NCI-H526 (cell line): ENCODE measurements at places on chromosomes 2 and 18.
A peak's percentile ranks its signal among the peaks of the same experiment; 100 is the strongest.

DNA sequence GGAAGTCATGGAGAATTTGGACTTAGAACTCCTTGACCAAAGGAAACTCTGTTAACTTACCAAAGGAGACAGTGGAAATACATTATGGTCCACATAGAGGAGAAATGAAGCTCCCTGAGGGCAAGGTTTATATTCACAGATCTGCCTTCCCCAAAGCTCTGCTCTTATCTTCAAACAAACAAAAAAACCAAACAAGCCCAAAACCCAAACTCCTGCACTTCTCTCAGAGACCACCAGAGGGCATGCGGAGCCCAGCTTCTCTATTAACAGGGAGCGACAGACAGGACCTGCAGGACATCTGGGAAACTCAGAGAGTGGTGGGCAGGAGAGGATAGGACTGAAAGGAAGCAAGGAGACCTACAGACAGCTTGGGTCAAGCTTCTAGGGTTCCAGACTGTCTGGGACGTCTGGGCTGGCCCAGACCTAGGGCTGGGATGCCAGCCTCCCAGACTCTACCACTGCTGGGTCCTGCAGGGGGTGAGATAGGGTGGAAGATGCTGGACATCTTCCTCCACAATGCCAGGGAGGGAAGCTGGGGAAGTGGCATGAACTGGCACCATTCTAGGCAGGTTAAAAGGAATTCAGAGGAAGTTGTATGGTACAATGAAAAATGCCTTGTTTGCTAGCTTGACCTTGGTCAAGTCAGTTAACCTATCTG lies 4.0 kb upstream of the WNT10A start:
- DNase-seq = peak; percentile 85

DNA sequence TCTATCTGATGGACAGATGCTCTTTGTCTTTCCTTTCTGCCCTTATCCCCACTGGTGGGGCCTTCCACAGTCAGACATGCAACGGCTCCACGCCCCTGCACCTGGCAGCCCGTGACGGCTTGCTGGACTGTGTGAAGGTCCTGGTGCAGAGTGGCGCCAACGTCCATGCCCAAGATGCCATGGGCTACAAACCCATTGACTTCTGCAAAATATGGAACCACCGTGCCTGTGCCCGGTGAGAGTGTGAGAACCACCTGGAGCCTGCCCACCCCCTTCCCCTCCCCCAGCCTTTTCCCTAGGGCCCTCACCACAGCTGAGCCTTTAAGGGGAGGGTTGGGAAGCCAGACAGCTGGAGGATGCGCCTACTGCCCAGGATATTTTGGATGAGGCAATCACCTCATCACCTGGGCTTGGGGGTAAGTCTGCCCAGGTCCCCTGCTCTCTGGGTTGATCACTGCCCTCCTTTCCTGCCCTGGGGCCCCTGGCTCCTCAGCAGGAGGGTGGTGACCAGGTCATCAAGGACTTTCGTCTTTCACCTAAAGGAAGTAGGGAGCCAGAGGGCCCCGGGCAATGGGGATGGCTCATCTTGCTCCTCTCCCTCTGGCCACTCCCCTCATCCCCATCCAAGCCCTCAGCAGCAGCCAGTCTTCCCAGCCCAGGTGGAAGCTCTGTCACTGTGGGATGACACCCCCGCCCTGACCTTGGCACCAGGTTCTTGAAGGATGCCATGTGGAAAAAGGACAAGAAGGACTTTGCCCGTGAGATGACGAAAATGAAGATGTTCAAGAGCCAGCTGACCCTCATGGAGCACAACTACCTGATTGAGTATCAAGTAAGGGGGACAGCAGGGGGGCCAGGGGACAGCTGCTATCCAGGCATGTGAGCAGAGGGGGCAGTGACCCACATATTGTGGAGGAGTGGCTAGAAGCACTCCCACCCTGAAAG lies 3.7 kb downstream of the ANKRD53 start:
- DNase-seq = no peak

DNA sequence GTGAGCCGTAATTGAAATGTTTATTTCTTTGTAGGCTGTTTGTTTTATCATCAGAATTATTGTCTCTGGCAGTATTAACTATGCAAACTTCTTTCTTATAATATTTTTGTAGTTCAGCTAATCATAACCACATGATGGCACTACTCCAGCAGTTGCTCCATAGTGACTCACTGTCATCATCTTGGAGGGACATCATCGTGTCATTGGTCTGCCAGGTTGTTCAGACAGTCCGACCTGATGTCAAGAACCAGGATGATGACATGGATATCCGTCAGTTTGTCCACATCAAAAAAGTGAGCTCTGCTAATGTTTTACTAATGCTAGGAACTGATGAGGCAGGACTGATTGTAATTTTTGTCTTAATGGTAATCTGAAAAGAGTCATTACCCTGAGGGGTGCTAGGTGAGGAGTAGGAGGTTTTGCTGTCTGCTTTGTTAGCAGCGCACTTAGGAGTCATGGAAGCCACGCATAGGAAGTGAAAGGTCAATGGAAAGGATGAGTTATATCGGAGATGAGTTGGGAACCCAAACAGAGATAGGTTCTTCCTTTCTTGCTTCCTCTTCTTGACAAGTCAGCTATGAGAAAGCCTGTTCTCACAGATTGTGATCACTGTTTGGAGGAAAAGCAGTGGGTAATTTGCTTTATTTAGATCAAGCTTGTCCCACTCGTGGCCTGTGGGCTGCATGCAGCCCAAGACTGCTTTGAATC lies 49.2 kb downstream of the PIKFYVE start:
- no peak for DNase-seq

DNA sequence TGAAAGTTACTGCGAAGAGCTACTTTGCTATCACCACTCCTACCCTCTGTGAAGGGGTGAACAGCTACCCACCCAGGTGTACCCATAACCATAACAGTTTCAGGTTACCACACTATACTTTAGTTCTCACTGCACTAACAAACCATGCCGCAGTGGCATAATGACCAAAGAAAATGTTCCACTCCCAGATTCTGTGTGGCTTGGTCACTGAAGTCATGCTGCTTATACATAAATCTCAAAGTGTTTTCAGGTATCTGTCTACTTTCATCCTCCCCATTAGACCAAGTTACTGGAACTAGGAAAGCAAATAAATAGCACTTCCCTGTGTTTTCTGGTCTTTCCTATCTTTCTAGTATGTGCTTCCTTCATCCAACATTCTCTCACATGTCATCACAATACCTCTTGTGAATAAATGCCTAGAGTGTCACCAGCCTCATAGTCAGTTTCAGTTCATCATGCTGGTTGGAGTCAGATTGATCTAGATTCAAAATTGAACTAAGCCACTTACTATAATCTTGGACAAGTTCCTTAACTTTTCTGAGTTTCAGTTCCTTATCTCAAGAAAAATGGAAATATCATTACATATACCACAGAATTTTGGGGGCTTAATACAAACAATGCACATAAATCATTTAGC lies 293.6 kb downstream of the FSIP2 start:
- no peak for DNase-seq

DNA sequence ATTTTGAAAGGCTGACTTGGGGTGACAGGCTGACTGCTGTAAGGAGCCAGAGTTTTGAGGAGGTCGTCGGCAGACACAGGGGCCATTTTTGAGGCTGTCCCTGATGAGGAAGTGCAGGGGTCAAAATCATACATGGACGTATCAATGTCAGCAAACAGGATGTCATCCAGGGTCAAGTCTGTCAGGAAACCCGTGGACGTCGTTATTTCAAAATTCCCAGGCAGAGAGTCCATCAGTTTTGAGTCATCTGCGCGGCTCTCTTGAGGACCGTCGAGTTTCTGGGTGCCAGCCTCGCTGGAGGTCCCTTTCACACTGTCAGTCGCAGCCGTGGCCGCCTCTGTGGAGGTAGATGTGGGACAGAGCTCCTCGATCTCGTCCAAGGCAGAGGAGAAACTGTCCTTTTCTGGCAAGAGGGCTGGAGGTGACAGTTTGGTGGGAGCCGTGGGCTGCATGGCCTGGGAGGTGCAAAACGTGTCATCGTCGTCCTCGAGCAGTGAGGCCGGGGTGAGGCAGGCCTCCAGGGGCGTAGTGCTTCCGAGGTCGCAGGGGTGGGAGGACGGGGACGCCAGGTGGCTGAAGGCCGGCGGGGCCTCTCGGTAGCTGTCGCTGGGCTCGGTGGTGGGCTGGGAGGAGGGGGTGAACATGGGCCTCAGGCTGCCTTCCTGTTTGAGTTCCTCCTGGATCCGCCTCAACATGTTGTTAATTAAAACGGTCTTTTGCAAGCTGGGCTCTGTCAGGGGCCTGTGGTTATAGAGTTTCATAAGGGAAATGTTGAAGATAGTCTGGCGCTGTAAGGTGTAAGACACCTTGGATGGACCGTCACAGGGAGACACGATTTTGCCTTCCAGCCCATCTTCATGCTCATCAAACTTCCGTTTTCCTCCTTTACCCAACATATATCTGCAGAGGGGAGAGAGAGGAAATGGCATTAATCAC lies 17.5 kb downstream of the SERTAD2 start:
- no peak for DNase-seq

DNA sequence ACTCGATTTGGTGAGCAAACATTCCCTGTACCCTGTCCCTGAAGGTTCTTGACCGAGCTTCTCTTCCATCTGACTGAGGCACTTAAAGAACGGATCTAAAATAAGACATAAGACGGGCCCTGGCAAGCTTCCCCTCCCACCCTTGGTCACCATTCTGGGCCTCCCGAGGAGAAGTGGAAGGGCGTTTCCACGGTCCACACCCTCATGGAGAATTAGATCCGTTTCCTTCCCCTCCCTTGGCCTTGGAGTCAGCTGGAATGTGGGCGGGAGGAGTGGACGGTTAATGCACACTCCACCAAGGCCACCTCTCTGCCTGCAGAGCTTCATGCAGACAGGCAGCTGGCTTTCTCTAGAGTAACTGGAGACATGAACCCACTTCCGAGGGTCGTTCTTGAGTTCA lies 257.3 kb upstream of the APCDD1 start:
- DNase-seq = no peak

DNA sequence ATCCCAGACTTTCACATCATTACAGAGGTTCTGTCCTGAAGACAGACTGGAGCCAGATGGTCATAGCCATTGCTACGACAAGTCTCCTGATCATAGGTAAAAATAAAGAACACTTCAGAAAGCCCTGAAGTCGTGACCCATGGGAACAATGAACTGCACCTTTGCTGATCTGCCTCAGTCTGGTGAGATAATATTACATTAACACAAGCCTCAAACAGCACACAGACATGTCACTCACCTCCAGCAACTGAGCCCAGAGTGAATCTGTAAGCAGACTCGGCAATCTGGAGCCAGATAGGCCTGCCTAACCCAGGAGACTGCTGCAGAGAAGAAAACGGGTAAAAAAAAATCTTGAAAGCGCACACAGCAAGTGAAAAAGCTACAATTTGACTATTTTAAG lies 79.2 kb downstream of the SLC25A12 start:
- DNase-seq = no peak

DNA sequence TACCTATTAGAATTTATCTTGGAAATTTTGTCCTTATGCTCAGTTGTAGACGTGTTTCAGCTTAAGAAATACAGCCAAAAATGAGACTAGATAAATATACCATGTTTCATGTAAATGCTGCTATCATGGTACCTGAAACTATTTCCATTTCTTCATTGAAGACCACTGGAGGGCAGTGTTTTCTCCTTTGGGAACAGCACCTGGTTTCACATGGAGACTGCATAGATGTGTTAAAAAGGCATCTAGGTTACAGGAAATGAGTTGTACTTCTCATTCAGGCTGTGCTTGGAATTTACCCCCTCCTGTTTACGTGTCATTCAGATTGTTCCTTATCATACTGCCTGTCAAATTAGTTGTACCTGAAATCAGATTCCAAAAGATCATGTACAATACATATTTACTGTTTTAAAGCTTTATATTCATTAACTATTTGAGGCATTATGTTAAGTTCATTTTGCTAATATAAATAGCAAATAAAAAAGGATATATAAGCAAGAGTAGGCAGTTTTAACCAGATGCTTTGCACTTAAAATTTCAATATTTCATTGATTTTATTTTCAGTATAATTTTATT lies 57.3 kb upstream of the PSMD14 start:
- peak; percentile 86 for DNase-seq

- no peak for DNase-seq
Observed at GRCh38 chr2:230868947-230869913, 4.5 kb downstream of the ITM2C start.

- DNase-seq = peak; percentile 81
Observed at GRCh38 chr18:51028201-51028805, 1.7 kb upstream of the SMAD4 start.

GRCh38 chr2:201138401-201138970 lies 22.5 kb downstream of the CFLAR start:
- no peak for DNase-seq

DNA sequence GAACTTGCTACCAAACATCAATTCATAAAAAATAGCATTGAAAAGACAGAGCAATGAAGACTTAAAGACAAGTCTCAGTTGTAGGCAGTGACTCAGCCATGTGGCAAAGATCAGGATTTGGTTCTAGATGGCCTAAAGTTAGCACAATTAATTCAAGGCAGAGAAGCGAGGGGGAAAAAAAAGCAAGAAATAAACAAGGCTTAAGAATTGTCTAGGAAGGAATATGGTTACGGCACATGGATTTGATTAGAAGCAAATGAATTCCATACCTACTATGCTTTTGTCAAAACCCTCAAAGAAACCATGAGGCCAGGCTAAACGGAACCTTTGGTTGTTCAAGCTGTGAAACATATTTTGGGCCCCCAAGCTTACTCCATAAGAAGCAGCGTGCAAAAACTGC lies 362.2 kb upstream of the KCNH7 start:
- DNase-seq = no peak

- DNase-seq = no peak
Observed at GRCh38 chr2:18401471-18401870, 159.0 kb downstream of the RDH14 start.

- peak; percentile 87 for DNase-seq
Observed at GRCh38 chr2:200306196-200306930, at the start of gene SPATS2L. Gene SPATS2L, plus strand, starts transcription at chr2:200306693. Its CDS starts 82,552 bp downstream, at chr2:200389245.

GRCh38 chr2:233486778-233487552 lies 79.6 kb downstream of the USP40 start:
- DNase-seq = no peak

- DNase-seq = no peak
Observed at GRCh38 chr18:22674272-22674671, 256.6 kb upstream of the CTAGE1 start.

DNA sequence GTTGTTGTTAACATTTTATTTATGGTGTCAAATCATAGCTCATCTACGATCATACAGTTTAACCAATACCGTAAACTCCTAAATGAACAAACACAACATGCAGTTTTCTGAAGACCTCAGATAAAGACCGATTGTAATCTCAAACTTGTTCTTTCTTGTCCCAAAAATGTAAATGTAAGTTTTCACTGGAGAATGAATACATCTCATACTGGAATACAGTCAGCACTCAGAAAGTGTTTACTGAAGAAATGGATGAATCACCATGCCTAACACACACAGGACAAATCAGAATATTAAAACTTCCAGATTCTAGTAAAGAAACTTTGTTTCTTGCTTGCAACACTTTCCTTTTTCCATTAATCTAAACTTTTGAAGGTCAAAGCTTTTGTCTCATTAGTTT lies 380.5 kb downstream of the DLGAP1 start:
- no peak for DNase-seq

DNA sequence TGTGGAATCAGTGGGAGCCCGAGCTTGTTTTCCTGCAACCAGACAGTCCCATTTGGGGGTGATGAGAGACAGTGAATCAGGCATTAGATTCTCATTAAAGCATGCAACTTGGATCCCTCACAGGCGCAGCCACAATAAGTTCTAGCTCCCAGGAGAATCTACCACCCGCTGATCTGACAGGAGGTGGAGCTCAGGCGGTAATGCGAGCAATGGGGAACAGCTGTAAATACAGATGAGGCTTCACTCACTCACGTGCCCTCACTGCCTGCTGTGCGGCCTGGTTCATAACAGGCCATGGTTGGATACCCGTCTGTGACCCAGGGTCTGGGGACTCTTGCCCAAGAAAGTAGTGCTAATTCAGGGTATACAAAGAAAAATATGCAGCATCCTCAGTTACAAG lies 144.8 kb upstream of the RGPD4 start:
- no peak for DNase-seq
